GM12865 (cell line): ENCODE measurements at places on chromosomes 1 and 21.

GRCh38 chr21:42552407-42553336 lies 39.0 kb downstream of the SLC37A1 start:
- DNase-seq: no peak

DNA sequence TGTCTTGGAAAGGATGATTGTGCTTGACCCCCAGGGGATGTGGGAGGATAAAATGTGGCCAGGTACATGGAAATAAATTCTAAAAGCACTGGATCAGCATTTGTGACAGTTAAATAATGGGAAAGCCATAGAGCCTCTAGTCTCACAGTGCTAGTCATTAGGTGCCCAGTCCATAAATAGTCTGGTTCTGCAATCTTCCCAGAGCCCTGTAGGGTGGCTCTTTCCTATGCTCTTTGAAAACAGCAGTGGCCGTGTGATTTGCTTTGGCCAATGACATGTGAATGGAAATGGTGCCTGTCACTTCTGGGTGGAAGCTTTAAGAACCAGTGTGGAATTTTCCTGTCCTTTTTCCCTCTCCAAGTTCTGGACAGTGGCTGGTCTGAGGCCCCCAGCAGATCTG lies 113.2 kb downstream of the TRABD2B start:
- DNase-seq: no peak

- DNase-seq: no peak
Measured at GRCh38 chr1:227562933-227563323, 428 bp upstream of the ZNF678 start.

GRCh38 chr1:189312499-189312898 lies 1165.2 kb downstream of the BRINP3 start:
- DNase-seq: no peak

DNA sequence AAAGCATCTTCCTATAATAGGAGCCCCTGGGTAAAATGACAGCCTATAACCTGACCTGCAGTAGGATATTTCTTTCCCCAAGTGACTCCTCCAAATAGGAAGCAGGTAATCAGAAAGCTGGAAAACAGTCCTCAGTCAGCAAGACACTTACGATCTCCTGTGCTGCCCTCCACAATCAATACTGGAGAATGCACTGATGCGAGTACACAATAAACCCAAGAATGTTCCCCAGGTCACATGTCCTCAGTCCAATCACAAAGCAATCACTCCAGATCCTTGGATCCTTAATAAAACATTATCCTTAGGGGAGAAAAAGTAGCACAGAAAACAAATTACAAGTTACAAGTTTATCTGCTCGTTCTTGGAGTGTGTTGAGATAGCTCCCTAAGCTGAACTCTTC lies 233.1 kb downstream of the SLC45A1 start:
- DNase-seq: no peak

DNA sequence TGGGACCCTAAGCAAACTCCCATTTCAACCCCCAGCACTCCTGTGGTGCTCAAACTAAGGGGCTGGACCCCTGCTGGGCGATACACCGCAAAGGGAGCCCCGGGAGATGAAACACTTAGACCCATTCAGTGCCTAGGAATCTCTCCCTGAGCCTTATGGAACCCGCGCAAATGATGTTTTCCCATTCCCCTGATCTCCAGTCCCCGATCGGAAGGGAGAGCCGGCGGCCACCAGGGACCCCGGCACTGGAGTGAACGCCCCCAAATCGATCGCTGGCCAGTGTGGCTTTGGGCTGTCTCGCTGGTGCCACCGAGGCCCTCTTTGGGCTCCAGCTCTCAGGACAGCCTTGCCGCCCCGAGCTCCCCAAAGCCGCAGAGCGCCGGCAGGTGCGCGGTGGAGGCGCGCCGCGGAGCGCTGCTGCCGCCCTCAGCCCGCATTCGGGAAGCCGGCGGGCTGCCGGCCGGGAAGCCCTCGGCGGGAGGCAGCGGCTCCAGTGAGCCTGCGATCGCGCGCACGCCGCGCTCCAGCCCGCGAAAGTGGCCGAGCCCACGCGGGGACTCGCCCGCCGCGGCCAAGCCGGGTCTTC lies 1.1 kb downstream of the PLXNA2 start:
- no peak for DNase-seq

GRCh38 chr21:38661197-38661871 lies 144.4 kb upstream of the ETS2 start:
- DNase-seq: no peak

- DNase-seq: peak; percentile 55
Measured at GRCh38 chr1:39727932-39728317, 10.8 kb upstream of the PPIE start.

- no peak for DNase-seq
Measured at GRCh38 chr1:16092923-16093511, 19.6 kb upstream of the FAM131C start.

DNA sequence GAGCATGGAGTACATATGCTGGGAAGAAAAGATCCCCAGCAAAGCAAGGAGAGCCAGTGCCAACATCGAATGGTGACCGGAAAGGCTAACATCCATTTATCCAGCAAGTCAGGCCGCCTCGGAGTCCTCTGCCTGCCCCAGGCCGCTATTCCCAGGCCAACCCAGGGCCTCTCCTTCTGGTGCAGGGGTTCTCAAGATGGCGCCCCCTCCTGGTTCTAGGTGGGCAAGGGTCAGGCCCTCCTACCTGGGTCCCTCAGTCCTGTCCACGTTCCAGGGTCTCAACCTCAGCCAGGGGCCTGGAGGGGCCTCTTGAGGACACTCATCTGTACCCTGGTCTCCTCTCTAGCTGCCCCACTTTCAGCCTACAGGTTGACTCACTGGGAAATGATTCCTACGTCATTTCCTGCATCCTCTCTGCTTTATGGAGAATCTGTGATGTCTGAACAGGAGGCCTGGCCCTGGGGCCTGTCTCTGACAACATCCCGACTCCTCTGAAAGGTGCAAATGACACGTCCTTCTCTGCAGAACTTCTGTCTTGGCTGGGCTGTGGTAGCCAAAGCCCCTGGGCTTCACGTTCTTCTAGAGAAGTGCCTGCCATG lies 145.3 kb downstream of the PSMG1 start:
- DNase-seq: no peak
